ENCODE measurements at places on chromosomes 11 and 22.

DNA sequence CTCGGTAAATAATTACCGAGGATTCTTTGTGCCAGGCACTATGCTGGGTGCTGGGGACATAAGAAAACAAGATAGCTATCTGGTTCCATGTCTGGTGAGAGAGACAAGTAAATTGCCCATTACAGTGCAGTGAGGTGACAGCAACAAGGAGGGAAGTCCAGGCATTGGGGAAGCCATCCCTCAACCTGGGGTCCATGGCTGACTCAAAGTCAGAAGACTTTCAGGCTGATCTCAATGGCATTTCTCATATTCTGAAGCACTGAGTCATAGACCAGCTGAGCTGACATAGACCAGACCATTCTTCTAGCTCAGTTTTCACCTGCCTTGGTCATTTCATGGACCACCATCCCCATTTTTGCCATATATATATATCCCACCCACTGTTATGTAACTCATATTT is 158.8 kb downstream of the TTC17 start:
- no peak for DNase-seq

- DNase-seq = no peak
Observed at GRCh38 chr11:72925656-72926055, 111.4 kb downstream of the ATG16L2 start.

GRCh38 chr11:91804042-91804441 is 420.6 kb upstream of the FAT3 start:
- DNase-seq = no peak

GRCh38 chr11:47204637-47204989 is 10.2 kb upstream of the DDB2 start:
- DNase-seq = no peak

DNA sequence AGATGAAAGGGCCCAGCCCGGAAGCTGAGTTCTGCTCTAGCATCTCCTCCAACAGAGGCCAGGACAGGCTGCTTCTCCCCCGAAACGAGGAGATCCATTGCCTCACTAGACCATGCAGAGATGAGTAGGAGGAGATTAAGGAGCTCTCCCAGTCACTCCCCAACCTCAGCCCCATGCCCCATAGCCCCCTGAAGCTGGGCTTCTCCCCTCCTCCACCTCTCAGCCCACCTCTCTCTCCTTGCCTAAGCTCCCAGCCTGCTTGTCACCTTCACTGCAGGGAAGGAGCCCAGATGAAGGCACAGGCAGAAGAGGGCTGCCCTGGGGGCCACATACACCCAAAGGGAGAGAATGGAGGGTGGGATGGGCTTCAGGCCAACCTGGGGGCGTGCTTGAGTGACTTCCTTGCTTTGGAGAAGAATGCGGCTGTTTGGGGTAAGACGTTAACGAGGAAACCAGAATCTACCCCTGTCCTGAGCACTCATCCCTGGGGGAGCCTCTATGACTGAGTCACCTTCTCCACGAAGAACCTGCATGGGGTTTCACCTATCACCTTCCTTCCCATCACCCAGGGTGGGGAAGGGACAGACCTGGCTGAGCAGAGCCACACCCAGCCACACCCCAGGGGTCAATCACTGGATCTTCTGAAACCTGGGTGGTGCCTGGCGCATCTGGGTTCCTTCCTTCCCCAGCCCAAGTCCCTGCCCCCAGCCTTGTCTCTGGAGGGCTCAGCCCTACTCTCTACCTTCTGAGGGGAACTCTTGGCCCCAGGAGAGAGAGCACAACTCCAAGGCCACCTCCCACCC is 11.6 kb upstream of the GNAZ start:
- no peak for DNase-seq

DNA sequence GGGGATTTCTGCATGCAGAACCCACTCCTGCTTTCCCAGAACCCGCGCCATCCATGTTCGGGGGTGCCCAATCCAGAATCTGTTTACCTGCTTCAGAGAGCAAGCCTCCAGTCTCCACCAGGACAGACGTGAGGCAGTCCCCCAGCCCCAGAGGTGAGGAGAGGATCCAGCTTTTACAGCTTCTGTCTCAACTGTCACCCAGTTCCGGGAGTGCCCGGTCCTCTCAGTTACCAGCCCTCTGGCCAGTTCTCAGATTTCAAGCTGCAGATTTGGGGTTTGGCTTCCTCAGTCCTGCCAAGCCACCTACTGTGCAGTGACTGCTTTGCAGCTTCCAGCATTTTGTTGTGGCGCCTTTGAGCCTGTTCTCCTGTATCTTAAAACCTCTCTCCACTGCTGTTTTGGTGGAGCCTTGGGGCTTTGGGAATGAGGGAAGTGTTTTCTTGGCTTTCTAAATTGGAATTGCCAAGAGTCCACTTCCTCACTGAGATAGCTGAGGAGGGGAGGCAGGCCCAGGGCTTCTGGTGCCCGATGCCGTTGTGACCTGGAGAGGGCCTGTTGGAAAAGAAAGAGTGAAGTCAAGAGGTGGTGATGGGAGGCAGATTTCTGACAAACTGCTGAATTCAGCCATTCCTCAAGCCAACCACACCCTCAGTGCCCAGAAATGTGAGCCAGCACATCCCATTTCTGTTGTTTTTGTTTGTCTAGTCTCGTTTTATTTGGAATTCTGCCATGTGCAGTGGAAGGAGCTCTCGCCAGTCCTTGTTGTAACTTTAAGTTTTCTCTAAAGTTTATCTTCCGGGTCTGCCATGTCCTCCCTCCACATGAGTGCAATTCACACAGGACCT is 513.4 kb downstream of the TBC1D22A start:
- DNase-seq = no peak

DNA sequence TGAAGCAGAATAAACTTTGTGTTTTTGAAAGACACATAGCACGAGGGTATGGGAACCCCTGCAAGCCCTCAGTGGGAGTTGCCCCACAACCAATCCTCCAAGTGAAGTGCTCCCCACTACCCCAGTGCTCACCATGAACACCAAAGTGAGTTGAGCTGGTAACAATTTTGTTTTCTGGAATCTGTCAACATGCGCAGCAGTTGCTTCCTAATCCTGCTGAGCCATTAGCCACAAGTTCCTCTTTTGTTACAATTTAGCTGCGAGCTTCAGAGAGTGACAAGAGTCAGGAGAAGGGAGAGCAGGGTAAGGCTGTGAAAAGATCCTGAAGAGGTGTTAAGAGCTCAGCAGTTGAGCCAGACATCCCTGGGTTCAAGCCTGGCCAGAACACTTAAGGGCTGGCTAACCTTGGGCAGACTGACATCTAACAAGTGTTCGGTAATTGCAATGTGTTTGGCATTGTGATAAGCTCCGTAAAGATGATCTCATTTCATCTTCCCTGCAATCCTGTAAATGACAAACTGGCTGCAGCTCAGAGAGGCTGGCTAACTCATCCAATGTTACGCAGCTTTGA is 24.1 kb upstream of the ASPHD2 start:
- DNase-seq = no peak

DNA sequence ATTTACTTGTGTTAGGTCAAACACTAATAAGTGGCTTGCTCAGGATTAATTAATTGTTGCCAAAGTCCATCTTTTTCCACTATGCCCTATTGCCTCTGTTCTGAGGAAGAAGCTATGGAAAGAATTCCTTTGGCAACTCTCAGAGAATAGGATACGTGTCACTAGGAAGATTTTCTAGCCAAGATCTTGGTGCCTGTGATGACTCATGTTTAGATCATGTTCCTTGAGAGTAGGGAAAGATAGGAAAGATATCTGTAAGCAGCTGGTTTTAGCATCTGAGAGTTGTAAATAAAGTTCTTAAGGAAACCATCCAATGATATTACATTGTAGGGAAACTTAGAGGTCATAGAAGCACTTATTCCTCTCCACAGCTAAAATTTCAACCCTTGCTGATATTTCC is 15.7 kb downstream of the SLN start:
- no peak for DNase-seq

DNA sequence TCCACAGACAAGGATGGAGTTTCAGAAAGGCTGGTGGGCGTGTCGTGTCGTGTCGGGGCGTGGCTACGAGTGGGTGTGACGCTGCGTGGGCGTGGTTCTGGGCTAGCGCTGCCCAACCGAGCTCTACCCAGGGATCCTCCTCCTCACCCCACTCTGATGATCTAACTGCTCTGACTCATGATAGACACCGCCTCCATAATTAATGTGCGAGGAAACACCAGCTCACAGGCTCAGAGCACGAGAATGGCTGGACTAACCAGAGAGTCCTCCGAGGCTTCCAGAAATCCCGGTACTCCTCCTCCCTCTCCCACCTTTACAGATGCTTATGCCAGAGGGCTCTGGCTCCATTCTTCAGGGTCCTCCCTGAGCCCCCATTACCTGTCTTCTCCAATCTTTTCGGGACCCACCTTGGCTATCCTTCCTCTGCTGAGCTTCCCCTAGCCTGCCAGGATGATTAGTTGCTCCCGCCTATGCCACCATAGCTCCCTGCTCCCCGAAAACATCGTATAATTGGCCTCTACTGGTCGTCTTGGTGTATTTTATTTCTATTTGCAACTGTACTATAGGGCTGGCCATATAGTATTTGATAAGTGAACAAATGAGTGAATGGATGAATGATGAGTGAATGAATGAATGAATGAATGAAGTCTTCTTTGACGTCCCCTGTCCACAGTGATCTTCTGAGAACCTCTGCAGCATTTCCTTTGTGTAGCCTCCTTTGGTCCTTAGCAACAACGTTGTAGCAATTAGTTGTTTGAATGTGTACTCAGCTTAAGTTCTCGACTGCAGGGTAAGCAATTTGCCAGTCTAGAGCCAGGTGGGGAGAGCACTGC is 21.7 kb downstream of the TMPRSS13 start:
- DNase-seq = peak; percentile 91

GRCh38 chr11:134518616-134519389 is 106.8 kb upstream of the B3GAT1 start:
- no peak for DNase-seq

DNA sequence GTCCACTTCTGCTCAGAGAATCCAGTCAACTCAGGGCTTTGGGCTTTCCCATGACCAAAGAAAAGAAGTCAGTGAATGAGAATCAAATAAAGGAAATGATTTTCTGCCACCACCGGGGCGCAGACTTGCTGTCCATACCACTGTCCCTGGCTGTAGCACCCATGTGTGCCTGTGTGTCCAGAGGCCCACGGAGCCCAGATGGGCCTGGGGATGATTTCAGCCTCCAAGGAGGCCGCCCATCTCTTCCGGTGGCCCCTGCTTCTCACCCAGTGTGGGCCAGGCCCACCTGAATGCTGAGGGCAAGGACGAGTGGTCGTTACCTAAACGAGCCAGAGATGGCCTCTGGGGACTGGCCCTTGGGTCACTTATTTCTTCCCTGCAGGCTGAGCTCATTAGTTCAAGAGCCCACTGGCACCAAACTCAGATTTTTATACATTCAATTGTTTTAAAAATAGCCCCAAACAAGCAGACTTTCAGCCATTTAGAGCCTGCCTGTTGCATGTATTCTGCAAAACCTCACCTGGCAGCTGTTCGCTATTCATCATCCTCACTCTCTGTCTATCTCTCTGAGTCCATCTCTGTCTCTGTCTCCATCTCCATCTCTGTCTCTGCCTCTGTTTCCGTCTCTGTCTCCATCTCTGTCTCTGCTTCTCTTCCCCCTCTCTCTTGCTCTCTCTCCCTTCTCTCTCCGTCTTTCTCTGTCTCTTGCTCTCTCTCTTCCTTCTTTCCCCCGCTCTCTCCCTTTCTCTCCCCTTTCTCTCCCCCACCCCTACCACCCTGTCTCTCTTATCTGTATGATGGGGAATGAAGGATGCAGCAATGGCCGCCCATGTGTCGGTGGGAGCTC is 24.2 kb downstream of the KRTAP5-5 start:
- DNase-seq = no peak

GRCh38 chr11:44985721-44986120 is 35.0 kb upstream of the TP53I11 start:
- no peak for DNase-seq

DNA sequence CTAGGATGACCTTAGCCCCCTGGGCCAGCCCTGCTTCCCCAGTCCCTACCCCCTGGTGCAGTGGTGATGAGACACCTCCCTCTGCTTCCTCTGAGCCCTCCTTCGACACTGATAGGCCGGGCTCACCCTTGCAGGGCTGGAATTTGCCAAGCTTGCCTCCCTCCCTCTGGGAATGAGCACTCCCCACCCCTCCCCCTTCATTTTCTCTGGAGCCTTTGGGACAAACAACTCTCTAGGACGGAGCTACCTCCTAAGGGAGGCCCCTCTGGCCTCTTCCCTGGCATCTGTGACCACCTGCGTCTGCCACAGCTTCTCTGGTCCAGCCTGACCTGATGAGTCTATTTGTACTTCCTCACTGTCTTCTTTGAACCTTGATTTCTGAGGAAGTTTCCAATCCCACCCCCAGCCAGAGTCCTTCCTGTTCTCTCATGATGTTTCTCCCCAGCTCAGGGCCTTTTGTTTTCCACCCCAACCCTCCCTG is 53.3 kb upstream of the ADA2 start:
- no peak for DNase-seq

DNA sequence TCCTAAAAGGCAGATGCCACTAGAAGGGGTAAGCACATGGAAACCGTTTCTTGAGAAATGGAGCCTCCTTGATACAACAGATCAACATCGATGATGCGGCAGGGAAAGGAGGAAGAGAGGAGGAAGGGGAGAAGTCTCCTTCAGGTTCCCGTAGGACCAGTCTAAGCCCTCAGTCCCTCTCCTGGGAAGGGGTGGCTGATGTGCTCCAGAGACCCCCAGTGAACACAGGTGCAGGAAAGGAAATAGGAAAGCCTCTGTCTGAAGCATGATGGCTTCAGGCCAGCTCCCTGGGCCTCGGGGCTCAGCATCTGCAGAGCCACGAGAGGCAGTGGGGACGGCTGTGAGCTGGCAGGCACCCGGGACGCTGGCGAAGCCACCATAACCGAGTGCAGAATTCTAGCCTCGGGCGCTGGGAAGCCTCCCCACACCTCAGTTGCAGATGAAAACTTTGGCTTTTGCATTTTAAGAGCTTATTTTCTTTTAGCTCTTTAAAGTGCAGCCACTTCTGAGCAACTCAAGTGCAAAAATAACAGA is 1.8 kb downstream of the SPATA19 start:
- DNase-seq = no peak

- no peak for DNase-seq
Observed at GRCh38 chr22:30089655-30089974, 9.4 kb downstream of the HORMAD2 start.

DNA sequence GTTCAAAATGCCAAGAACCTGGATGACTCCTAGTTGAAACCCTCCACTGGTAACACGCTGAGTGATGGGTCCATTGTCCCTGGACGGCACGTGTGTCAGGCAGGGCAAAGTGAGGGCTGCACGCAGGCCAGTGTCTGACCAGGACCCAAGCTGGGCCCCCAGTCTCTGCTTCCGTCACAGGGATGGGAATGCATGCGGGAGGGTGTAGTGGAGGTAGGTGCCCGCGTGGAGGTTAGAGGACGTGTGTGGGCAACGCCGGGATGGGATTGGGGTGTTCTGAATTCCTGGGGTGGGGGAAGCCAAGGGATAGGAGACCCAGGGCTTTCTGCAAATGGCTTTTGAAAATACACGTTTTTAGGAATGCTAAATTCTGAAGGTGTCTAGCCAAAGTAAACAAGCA is 943.3 kb downstream of the BRD1 start:
- no peak for DNase-seq

DNA sequence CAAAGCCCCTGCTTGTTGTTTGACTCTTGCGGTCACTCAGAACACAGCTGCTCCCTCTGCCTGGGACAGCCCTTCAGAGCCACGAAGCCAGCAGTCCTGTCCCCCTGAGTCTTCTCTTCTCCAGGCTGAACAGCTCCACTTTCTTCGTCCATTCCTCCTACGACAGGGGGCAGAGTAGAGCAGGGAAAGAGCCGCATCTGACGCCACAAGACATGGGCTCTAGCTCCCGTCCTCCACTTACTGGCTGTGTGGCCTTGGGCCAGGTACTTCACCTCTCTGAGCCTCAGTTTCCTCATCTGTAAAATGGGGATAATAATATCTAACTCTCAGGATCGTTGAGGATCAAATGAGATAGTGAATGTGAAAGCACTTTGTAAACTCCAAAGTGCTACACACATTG is 29.9 kb downstream of the CHRDL2 start:
- no peak for DNase-seq
